Cerebellar nuclear complex (tissue), 1 donor: ENCODE measurements at places on chromosomes 11 and 22.

DNA sequence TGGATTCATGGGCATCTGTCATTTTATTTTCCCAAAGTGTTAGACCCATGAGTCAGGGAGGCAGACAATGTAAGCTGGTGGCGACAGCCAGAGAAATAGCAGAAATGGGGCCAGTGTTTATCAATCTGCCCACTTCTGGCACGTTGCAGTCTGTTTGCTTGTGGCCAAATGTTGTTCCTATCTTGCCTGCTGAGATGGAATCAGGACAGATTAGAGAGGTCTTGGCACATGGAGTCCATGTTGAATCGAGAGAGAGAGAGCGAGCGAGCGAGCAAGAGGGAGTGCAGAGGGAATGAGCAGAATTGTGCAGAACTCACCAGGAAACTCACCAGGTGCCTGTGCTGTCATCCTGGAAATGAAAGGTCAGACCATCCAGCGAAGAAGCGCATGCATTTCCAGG is 21.9 kb upstream of the PARVG start:
- DNase-seq = peak; percentile 82

GRCh38 chr11:27678242-27678641 is 22.0 kb downstream of the BDNF start:
- DNase-seq = no peak

DNA sequence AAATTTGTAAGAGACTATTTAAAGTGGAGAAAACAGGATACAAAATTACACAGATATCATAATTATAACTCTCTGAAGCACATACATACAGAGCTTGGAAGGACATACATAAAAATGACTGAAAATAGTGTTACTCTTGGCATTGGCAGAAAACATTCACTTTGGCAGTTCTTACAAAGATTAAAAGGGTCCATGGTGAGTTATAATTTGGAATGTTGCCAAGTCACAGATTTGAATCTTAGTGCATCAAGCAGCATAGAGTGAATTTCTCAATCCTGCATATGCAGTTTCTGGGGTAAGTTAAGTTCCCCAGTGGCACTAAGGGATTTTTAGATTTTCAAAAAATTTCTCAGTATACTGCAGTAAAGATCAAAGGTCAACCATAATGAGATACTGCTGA is 115.9 kb downstream of the CCDC81 start:
- DNase-seq = no peak

DNA sequence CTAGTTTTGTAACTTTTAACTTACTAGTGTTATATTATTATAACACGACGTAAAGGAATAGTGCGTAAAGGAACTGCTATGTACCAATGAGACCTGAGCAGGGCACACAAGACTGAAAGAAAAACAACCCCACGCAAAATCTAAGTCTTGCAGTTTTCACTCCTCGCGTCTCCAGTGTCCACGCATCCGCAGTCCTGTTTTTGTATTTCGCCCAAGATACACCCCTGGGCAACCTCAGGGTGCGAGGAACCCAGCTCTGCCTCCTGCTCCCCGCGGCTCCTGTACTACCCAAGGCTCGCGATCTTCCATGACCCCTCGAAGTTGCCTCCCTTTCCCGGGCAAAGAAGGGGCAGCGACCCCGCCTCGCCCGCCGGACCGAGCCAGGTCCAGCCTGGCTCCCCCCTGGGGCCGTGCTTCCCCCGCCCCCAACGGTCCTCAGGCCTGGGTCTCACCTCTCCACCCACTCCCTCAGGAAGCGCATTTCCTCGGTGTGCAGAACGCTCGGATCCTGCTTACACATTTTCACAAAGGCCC is 393 bp downstream of the ST13 start:
- DNase-seq = no peak

DNA sequence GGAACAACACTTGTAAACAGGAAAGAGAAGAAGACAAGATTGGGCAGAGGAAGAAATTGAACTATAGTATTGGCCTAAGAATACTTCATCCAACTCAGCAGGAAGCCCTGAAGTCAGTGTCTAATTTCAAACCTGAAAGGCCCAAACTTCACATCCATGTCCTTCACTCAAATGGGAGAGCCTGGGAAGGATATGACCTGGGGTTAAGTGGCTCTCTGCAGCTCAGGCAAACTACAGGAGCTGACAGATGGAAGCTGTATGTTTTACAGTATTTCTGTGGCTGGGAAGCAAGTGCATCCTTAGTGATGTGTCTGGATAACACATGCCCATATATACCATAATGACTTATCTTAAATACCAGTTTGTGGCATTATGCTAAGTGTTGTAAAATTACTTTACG is 196.2 kb downstream of the SOX6 start:
- DNase-seq = no peak

DNA sequence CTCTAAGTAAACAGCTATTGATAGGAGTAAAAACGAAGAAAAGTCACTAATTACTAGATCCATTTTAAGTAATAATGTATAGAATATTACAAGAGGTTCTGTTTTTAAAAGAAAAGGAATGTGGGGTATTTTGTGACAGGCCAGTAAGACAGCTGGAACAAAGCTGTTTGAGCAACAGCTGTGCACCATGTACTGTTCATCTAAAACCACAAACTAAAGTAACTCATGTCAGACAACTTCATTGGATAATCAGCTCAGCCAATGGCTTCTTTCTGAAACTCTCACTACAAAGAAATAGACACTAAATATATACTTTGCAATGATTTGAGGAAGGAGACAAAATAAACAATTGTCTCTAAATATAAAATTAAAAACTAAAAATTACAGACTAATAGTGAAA is 16.1 kb downstream of the RRAS2 start:
- DNase-seq = no peak

DNA sequence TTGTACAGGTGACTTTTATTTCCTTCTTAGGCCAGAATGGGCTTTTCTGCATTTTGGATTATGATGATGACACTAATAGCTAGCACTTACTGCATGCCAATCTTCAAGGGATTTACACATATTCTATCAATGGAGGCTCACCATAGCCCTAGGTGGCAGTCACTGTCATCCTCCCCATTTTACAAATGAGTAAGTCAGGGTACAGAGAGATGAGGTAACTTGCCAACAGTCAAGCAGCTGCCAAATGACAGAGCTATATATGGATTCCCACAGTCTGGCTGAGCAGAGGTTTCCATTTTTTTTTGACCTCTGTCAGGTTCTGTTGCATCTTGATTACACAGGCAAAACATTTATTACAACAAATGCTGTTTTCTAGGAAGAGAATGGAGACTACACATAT is 23.8 kb upstream of the C11orf96 start:
- no peak for DNase-seq

DNA sequence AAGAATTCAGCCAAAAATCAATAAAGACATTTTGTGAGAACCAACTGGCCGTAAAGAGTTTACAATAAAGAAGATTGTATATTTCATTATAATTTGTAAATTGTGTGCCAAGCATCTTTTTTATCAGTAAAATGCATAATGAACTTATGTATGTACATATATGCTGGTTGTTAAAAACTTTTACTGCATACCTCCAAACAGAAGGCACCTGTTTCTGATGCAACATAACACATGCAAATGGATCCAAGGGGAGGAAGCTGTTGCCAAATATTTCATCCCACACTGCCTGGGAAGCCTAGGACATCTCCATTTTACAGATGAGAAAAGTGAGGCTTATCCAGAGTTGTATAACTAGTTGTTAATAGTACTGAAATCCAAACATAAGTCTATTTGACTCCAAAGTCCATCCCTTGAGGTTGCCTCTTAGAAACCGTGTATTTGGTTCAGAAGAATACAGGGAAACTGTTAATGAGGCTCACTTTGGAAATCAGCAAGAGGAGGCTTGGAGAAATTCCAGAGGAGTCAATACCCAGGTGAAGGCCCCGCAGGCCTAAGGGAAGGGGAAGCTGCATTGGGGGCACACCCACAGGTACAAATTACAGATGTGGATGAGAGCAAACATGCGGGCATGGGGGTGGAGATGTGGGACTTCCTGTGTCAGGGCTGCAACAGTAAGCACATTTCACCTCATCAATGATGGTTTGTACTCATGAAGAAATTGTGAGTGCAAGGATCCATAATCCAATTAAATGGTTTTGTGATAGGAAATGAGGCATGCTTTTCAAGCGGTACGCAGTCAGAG is 51.1 kb downstream of the RCN1 start:
- no peak for DNase-seq

GRCh38 chr11:100910808-100911207 is 218.8 kb downstream of the PGR start:
- DNase-seq = no peak

DNA sequence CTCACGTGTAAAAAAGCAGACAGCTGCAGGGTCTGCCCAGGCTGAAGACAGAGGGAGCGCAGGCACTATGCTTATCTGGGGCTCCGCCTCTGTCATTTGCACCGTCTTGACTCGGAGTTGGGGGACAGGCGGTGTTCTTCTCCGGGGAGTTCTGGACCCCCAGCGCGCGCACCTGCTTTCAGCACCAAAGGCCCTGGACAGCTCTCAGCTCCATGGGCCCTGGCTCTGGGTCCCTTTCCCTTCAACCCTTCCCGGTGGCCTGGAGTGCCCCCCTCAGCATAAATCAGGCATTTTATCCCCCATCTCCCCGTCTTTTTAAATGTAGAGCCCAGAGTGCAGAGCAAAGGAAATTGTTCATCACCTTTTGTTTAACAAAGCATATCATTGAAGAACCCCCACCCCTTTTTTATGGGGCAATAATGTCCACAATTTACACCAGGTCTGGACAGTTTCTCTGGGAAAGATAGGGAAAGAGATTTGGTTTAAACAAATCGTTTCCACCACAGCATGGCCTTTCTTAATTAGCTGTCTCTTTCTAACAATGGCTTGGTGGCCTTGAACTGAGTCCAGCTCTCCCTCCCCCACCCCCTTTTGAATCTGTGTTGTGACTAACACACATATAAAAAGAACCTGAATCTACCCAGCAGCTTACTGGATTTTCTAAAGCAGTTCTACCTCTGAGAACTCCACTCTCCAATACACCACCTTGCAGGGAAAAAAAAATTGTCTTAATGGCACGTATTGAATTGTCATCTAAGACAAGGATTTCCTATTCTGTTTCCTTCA is 1.7 kb downstream of the SEZ6L start:
- DNase-seq = peak; percentile 7

DNA sequence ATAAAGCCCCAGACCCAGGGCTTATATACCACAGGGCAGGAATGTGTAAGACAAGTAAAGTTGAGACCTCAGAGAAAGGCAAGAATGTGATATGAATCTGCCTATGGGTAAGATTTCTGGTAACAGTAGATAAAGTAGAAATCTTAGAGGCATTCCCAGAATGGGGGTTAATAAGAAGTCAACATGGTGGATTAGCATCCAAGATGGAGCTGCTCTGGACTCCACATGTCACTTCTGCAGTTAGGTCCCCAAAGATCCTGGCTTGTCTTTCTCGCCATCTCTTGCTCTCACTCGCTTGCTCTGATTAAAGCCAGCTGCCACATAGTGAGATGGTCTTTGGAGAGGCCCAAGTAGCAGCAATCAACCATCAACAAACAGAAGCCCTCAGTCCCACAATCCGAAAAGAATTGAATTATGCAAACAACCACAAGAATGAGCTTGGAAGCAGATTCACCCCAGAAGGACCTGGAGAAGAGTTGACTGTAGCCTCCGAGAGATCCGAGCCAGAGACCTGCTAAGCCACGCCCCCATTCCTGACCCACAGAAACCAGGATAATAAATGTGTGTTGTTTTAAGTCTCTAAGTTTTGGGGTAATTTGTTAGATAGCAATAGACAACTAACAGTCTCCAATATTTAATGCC is 5.4 kb upstream of the C11orf86 start:
- DNase-seq = no peak

DNA sequence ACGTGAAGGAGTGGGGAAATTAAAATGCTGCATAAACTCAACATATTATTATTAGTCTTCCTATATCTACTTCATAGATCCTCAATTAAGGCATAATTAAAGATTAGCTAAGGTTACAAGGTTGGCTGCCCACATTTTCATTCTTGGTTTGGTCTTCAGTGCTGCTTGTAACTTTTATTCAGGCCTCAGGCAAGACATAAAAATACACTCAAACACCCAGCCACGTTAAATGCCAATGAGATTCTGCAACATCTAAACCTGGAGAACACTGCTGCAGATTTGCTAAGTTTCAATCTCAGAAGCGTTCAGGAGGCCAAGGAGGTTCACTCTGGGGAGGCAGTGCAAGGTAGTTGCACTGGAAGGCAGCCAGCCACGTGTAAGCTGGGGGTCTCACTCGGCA is 358.7 kb upstream of the NARS2 start:
- DNase-seq = no peak

DNA sequence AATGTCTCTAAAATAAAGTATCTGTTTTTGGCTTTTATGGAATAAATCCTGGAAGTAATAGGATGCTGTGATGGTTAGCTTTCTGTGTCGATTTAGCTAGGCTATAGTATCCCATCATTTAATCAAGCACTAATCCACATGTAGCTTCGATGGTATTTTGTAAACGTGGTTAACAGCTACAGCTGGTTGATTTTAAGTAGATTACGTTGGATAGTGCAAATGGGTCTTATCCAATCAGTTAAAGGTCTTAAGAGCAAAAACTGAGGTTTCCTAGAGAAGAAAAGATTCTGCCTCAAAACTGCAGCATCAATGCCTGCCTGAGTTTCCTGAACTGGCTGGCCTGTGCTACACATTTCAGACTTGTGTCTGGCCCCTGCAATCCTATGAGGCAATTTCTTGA is 314.2 kb upstream of the SORL1-AS1 start:
- DNase-seq = no peak

- DNase-seq = no peak
Observed at GRCh38 chr11:24153337-24153736, 343.5 kb upstream of the LUZP2 start.

DNA sequence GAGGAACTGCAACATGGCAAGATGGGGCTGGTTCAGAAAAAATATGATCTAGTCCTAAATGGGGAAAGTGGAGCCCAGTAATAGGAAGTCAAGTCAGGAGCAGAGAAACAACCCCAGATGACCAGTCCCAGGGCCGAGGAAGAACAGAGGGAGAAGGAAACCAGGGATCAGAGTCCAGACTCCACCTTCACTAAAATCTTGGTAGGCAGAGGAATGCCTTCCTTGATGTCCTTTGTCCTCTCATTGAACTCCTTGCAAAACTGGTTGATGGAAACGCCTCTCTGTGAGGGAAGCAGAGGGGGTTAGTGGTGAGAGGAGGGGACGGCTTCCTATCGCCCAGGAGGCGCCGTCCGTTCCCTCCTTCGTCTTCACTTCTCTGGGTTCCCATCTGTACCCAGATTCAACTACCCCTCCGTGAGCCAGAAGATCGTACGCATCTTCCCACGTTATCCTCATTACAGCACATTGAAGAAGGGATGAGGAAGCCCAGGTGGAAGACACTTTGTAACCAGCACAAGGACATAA is 607 bp downstream of the MRPL11 start:
- no peak for DNase-seq
